Uterus (tissue), 4 donors: ENCODE measurements at places on chromosomes 2 and 18. TPM values are rescaled to one million over a fixed set of nuclear protein-coding genes. Genes with fewer than 3 reads are reported as not detected.

Gene COLEC11
- total RNA-seq: 0.55 TPM

Gene CGREF1
- 11.6 TPM for total RNA-seq

Gene MAPK4
- total RNA-seq: 2.8 TPM

Gene SULT1C4
- 12.0 TPM for total RNA-seq

Gene KIF1A
- total RNA-seq: not detected

Gene TMEM150A
- total RNA-seq: 2.6 TPM

Gene DLGAP1
- total RNA-seq: 1.0 TPM

Gene MEIS1
- 339 TPM for total RNA-seq

Gene ANKRD62
- not detected for total RNA-seq

DNA sequence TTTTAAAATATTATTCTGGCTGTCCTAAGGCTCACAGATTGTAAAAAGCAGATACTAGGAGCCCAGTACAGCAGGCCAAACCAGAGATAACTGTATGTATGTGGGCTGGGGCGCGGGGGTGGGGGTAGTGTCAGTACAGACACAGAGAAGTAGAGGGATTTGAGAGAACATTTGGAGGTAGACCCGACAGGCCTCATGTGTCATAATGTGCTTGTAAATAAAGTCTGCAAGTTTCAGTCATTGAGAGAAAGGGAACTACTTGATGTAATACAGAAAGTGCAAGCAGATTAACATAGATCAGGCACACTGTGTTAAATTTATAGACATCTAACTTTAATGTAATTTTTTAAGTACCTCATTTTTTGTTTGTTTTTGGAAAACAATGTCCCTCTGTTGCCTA, 7.4 kb upstream of the POLI start:
- no peak for DNase-seq

DNA sequence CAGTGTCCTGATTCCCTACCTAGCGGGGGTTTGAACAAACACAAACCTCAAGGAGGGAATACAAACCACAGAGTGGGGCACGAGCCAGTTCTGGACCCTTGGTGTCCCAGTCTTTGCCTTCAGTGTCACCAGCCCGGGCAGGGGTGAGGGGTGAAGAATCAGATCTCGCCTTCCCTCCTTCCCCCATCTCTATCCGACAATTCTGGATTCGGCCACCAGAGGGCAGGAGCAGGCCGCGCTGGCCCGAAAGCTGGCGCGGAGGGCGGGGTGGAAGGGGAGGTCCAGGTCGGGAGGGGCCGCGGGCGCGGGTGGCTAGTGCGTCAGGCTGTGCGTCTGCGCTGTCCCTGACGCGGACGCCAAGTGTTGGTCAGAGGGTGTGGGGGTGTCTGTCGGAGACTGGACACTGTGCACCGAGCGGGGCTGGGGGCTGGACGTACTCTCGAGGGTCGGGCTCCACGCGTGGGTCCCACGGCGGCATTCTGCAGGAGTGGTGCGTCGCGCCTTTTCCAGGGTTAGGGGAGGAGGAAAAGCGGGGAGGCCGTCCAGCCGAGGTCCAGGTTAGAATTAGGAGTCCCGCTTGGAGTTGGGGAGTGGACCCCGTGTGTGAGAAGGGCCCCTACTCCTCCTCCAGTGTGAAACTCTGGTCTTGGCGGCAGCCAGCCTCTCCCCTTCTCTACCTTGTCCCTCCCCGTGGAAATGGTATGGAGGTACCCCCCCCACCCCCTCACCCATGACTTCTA, 2.9 kb upstream of the CRYBA2 start:
- DNase-seq: peak; percentile 74

GRCh38 chr18:76490670-76491472, 4.2 kb downstream of the ZNF516 start:
- peak; percentile 70 for DNase-seq

DNA sequence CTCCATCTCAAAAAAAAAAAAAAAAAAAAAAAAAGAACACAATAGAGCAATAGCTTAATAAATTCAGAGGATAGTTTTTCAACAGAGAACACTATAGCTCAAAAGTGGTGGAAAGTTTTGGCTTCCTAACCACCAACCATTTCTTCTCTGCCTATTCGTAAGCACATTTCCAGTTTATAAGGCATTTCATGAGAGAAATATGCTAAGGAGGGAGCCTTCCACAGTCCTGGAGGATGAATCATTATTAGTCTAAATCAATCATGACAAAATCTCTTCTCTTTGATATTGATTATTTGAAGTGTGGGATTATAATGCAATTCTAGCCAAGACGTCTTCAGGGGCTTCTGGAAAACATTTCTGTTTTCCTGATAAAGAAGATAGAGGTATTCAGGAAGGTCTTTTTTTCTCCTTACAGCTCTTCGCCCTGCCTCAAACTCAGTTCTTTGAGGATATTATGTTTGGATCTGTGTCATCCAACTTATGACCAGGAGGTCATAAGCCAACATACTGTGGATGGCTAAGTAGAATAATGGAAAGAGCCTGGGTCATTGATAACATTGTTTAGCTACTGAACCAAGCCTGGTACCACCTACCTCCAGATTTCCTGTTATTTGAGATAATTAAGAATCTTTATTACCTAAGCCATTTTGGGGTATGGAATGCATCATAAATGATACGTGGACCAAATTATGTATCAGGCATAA, 207.3 kb downstream of the TRIB2 start:
- no peak for DNase-seq

- peak; percentile 23 for DNase-seq
Observed at GRCh38 chr2:173355132-173355865, 627 bp downstream of the CDCA7 start.

DNA sequence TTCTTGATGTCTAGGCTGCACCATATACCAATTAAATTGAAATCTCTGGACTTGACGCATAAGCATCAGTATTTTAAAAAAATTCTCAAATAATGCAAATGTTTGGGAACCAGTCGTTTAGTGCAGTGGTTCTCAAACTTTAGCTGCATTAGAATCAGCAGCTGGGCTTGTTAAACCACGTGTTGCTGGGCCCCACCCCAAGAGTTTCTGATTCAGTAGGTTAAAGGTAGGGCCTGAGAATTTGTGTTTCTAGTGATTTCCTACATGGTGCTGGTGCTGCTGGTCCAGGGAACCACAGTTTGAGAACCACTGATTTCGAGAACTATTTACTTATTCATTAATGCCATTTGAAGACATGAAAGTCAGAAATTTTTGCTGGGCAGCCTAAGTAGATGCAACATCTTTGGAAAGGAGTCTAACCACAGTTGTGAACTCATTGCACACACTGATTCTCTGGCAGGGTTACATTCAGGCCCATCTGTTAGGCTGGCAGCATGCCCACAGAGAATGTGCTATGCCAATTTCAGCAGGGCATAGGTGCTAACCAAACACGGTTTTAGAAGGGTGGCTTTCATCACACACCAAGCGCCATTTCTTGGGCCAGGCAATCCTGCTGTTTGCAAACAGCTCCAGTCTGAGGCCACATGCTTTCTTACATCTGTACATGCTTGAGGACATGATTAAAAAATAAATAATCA, 26.4 kb upstream of the ATP5MC3 start:
- no peak for DNase-seq

- no peak for DNase-seq
Observed at GRCh38 chr18:54830260-54830659, 2.0 kb downstream of the RAB27B start.

- no peak for DNase-seq
Observed at GRCh38 chr18:2396162-2396505, 175.2 kb downstream of the METTL4 start.

- no peak for DNase-seq
Observed at GRCh38 chr2:134167015-134167414, 86.9 kb upstream of the MGAT5 start.

DNA sequence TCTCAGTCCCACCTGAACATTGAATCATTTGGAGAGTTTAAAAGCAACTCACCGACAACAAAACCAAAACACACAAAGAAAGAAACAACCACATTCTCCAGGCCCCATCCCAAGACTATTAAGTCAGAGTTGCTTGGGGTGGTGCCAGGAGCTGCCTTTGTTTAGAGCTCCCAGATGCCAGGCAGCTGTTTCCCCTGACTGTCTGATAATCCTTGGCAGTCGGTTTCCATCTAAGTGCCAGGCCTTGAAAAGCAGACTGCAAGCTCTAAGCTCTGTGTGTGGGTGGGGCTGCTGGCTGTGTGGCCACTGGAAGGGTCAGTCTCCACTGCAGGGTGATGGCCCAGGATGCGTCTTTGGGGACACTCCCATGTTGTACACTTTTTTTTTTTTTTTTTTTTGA, 255.3 kb upstream of the AGAP1 start:
- peak; percentile 46 for DNase-seq

DNA sequence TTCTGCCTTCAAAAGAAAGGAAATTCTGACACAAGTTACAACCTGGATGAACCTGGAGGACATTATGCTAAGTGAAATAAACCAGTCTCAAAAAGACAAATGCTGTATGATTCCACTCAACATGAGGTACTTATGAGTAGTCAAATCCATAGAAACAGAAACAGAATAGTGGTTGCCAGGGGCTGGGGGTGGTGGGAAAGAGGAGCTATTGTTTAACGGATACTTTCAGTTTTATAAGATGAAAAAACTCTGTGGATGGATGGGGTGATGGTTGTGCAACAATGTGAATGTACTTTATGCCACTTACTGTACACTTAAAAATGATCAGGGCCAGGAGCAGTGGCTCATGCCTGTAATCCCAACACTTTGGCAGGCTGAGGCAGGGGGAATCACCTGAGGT, 15.4 kb downstream of the SLC35F5 start:
- DNase-seq: no peak

DNA sequence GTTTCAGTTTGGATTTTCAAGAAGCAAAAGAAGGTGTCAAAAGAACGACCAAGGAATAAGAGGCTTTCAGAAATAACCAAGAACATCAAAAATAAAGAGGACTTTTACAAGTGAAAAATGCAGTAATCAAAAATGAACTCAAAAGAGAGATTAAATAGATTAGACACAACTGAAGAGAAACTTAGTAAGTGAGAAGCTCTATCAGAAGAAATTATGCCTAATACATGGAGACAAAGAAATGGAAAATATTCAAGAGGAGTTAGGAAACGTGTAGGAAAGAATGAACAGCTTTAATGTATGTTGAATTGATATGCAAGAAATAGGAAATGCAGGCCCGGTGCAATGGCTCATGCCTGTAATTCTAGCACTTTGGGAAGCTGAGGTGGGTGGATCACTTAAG, 145.8 kb downstream of the ACOXL start:
- DNase-seq: no peak

GRCh38 chr2:46164529-46165301, 132.5 kb upstream of the EPAS1 start:
- DNase-seq: peak; percentile 93

GRCh38 chr2:82013641-82014040, 1709.1 kb upstream of the LRRTM1 start:
- DNase-seq: no peak

- DNase-seq: no peak
Observed at GRCh38 chr2:120596191-120596811, 139.4 kb upstream of the GLI2 start.

DNA sequence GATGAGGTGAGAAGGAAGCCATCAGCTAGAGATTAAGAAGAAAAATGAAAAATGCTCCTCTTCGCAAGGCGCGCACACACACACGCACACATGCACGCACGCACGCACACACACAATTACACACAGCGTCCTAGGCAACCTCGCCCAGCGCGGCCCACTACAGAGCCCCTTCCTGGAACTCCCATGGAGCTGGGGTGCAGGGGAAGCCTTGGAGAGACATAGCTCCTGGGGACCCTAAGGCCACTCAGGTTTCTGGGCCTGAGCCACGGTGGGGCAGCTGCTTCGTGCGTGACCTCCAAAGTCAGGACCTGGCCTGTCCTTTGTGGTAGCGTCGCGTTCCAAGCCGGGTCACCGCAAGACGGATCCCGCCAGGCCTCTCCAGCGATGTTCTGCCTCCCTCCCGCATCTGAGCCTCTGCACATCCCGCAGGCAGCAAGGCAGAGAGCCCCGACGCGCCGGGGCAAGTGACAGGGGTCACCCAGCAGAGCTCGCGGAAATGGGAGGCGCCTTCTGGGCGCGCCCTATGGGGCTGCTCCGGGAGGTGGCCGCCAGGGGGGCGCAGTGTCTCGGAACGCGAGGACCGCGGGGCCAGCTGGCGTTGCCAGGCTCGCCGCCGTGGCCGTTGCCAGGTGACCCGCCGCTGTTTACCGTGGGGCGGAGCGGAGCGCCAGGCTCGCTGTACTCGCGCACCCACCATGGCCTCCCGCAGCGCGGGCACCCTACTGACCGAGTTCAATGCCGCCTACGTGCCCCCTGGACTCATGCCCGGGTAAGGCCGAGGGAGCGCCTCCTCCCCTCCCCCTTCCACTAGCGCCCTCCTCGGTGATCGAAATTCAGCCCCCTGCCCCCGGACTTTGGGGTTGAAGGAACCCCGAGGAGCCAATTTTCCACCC, 79.0 kb downstream of the CIB4 start:
- no peak for DNase-seq

GRCh38 chr18:12640881-12641200, 17.1 kb downstream of the SPIRE1 start:
- DNase-seq: no peak

GRCh38 chr18:48885266-48885923, 65.4 kb downstream of the SMAD7 start:
- DNase-seq: no peak

- DNase-seq: no peak
Observed at GRCh38 chr2:240502430-240503121, 55.2 kb downstream of the ANKMY1 start.

- DNase-seq: no peak
Observed at GRCh38 chr2:239887604-239888003, 137.5 kb downstream of the NDUFA10 start.

DNA sequence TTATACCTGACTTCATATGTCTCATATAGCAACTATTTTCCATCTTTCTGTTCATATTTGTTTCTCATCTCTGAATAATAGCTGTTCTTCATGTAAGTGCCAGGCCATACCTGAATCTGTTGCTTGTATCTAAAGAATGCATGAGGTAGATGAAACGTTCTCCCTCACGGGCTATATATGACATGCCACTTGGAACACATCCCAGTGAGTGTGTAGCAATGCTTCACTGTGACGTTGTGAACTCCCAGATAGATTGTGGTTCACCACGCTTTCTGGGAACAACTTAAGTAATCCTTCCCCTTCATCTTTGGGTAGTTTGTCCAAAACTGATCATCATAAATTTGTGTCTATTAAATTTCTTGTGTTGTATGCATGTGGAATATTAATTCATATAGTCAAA, 60.1 kb downstream of the RDH14 start:
- DNase-seq: no peak
